Dermis blood vessel endothelial cell (primary cell): ENCODE measurements at places on chromosomes 16 and 17.

- no peak for DNase-seq
These were observed 9.7 kb downstream of the C17orf78 start for GRCh38 chr17:37385474-37385990.

DNA sequence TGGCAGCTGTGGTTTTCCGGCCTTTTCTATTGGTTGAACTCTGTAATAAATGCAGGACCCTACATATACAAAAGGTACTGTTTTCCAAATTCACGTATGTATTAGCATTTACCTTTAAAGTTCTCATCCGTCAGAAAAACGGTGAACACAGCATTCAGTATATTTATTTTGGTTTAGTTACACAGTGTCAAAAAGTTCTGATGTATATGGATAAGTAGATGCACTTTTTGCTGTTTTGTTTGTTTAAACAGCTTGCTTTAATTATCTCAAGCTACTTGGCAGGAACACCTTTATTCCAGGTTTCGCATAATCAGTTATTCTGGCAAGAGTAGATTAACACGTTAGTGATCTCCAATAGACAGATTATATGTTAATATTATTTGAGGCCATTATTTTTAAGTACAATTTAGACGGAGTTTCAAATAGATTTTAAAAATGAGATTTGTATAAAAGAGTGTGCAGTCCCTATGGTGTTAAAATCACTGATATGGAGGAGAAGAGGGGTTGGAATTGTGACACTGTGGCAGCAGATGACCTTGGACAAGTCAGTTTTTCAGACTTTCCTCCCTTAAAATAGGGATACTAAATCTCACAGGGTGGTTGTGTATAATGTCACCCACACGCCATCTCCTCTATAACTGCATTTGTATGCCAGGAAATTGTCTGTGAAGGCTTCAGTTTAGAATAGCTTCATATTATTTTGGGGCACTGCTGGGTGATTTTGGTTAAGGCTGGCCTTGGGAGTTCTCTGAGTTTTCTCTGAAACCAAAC lies 2.1 kb downstream of the HERPUD1 start:
- no peak for DNase-seq

GRCh38 chr16:31458073-31458843 lies 1.0 kb upstream of the ARMC5 start:
- peak; percentile 60 for DNase-seq

GRCh38 chr16:22397464-22397863 lies 23.0 kb upstream of the CDR2 start:
- no peak for DNase-seq

GRCh38 chr17:8482546-8482945 lies 46.9 kb downstream of the NDEL1 start:
- no peak for DNase-seq

DNA sequence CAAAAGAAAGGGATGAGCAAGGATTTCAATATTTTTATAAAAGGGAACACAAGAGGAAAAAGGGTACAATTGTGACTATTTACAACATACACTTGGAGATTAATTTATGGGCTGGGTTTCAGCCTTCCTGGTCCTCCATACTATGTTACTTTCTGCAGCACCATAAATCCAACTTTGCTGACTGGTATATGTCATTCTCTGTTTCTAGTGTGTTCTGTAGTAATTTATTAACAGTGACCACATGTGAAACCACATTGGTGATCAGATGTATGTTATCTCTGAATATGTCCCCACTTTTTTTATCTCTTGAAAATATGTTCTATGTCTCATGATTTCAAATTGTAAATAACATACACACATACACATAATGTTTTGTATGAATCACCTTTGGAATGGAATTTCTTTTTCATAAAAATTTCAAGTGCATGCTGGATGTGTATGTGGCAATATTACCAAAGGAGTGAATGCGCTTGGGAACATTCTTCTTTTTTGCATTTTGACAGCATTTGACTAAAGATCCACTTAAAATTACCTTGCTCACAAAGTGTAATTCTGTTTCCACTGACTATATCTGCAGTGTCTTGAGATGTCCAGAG lies 2.9 kb upstream of the LYRM9 start:
- DNase-seq, result no peak

GRCh38 chr17:76791053-76791980 lies 53.4 kb downstream of the MFSD11 start:
- peak; percentile 51 for DNase-seq
